Left renal cortex interstitium (tissue), 4 donors: ENCODE measurements at places on chromosomes 6 and 20. TPM values are rescaled to one million over a fixed set of nuclear protein-coding genes. Genes with fewer than 3 reads are reported as not detected.

Gene BNIP5
- polyA plus RNA-seq: 0.30 TPM

GRCh38 chr6:79082304-79082703 is 4.2 kb upstream of the PHIP start:
- DNase-seq: no peak

GRCh38 chr20:21534886-21535285 is 21.0 kb upstream of the NKX2-2 start:
- DNase-seq: no peak

GRCh38 chr20:62164879-62165761 is 17.7 kb upstream of the MTG2 start:
- no peak for DNase-seq

- DNase-seq: no peak
These were observed 91.9 kb downstream of the MYLK4 start for GRCh38 chr6:2658788-2659187.

GRCh38 chr20:19749618-19750071 is 8.4 kb upstream of the RIN2 start:
- no peak for DNase-seq

DNA sequence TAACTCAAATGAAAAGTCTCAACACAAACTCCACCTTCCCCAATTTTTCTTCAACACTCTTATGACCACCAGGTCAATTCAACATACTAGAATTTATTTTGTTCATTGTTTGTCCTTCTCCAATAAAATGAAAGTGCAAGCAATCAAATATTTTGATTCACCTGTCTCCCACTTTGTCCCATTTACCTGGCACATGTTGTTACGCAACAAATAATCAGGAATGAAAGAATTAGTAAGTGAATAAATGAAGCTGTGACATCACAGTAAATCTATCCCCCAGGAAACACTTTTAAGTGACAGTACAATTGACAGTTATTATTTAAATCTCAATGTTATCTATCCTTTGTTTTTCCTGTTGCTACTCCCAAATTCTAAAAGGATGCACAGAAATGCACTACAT is 393.7 kb upstream of the OPRM1 start:
- DNase-seq: no peak

GRCh38 chr6:18269253-18269652 is 4.9 kb upstream of the DEK start:
- no peak for DNase-seq

- no peak for DNase-seq
These were observed 1.2 kb downstream of the CDC40 start for GRCh38 chr6:110181131-110182030.

DNA sequence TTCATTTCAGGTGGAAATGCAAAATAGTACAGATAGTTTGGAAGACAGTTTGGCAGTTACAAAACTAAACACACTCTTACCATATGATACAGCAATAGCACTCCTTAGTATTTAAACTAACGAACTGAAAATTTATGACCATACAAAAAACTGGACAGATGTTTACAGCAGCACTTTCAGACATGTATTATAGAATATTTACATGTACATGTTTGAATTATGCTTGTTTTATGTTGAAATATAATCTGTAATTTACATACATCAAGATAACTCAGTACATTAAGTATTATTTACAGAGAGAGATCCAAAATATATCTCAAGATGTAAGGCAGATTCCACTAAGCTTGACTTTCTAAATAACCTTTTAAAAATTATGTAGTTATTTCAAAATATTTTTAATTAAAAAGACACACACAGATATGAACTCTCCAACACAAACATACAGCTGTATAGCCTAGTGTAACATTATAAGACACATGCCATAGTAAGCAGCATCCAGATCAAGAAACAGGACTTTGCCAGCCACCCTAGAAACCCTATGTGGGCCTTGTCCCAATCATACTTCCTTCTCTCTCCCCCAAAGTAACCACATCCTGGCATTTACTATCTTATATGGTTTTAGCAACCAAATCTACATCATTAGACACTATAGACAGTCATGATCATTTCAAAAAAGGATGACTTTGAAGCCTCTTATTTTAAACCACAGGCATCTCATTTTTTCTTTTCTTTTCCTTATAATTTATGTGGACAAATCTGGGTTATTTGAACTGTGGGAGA is 82.2 kb downstream of the MAN1A1 start:
- no peak for DNase-seq

GRCh38 chr6:70371454-70372105 is 41.7 kb upstream of the FAM135A start:
- DNase-seq: peak; percentile 36

DNA sequence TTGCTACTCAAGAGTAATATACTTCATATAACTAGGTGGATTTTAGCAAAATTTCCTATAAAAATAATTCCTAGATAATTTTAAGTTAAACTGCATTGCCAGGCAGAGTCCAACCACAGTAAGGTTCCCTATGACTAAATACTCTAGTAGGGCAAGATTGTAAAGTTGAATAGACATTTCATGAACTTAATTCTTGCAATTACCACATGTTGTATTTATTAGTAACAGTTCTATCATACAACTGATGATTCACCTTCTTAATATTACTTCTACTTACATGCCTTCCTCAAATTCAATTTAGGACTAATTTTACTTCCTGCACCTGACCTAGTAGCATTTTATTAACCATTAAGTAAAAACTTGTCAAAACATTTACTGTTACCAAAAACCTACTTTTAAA is 266.7 kb upstream of the THEMIS start:
- DNase-seq: no peak

GRCh38 chr6:131729550-131729949 is 18.7 kb upstream of the CTAGE9 start:
- DNase-seq: no peak

- no peak for DNase-seq
These were observed 185.3 kb downstream of the PKHD1 start for GRCh38 chr6:51901766-51902764.

DNA sequence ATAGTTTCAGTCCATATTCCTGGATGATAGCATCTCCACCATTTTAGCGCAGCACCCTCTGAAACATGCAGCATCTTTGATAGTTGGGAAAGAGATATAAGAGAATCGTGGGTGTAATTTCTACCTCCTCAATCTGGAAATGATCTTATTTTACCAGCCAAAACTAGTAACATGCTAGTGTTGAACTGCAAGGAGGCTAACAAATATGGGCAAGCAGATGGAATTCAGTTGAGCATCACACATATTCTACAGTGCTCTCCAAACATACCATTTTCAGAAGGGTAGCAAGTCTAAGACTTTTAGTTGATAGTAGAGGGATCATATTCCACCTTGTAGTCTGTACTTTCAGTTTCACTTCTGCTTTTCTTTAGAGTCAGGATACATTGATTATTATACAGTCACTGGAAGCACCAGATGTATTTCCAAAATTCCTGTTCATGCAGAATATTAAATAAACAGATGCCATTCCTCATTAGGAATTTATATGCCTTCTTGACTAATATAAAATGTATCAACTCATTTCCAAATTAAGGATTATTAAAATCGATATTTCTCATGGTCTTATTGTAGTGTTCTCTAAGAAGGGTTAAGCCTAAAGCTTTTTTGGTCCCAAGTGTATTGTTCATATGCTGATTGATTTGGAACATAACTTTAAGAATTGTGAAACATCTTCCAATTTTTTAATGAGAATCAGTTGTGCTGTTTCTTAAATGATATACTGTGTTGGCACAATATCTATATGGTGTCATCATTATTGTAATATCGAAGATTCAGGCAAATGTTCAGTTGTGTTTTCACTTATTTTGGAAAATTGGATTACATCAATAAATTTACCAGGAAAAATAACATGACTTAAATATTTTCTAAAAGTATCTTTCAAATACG is 362.0 kb downstream of the CENPW start:
- no peak for DNase-seq

DNA sequence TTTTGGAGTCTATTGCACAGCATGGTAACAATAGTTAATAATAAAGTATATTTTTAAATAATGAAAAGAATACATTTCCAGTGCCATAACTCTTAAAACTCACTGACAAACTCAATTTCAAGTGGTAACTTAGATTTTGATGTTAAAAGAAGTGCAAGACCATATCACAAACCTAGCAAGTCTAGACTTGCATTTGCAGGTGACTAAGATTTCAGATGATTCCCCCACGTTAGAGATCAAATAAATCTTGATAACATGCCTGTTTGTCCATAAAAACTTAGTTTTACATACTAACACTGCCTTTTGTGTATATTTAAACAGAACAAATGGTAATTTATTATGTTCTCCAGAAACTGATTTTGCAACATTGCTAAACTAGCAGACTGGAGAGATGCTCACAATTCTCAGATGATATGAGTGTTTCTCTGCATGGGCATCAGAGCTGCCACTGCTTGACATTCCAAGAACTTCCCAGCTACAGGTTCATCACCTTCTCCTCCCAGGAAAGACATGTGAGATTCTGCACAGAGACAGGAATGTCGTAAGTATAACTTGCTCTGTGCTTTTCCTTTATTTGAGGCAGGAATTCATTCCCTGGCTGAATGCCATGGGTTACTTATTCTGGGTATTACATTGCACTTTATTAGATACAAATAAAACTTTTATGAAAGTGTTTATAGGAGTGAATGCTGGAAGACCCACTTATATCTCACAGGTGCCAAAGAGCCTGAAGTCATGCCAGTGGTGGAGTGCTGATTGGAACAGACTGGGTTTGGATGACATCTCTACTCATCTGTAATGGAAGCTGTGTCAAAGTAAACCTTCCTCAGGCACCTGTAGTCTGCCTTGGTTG is 160.2 kb upstream of the FOXA2 start:
- DNase-seq: no peak

Gene C20orf144
- polyA plus RNA-seq: 0.44 TPM

GRCh38 chr6:149273318-149273717 is 44.2 kb upstream of the TAB2 start:
- DNase-seq: no peak

GRCh38 chr6:20237677-20238460 is 25.6 kb upstream of the MBOAT1 start:
- DNase-seq: no peak

- no peak for DNase-seq
These were observed 623 bp upstream of the SNX9 start for GRCh38 chr6:157822245-157823000.

Gene NSFL1C
- polyA plus RNA-seq: 102 TPM

Gene LY6G6F
- polyA plus RNA-seq: 0.69 TPM

DNA sequence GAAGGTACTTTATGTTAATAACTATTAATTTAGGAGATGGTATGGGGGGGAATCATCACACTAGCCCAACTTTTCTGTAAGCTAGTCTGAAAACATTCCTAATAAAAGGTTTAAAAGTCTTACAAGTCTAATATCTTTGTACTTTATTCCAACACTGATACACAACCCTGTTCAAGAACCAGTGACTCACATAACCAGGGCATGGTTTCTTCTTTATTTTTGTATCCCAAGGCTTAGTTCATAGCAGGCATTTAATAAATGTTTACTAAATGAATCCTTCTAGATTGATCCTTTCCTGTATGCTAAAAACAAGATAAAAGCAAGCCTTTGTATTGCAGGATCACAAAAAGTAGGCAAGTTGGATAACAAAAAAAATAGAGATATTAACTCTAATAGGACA is 9.7 kb downstream of the PNISR start:
- DNase-seq: no peak

Gene LRFN2
- polyA plus RNA-seq: 1.1 TPM

GRCh38 chr20:15395457-15395856 is 1058.0 kb upstream of the FLRT3 start:
- no peak for DNase-seq

GRCh38 chr20:2006452-2007361 is 12.8 kb upstream of the PDYN start:
- DNase-seq: no peak

DNA sequence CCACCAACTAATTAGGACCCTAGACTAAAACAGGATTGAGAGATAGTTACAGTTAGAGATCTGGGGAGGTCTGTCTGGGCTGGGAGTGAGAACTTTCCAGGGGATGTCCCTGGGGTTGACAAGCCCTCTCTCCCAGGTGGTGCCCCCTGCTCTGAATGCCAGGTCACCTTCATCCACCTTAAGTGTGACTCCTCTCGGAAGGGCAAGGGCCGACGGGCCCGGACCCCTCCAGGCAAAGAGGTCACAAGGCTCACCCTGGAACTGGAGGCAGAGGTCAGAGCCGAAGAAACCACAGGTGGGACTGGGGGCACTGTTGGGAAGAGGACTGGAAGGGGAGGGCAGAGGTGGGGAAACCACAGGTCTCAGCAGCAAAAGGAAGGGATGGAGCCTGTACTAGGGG is 17.0 kb upstream of the ZNF76 start:
- no peak for DNase-seq
